ENCODE measurements at places on chromosomes 2 and 18. TPM values are rescaled to one million over a fixed set of nuclear protein-coding genes. Genes with fewer than 3 reads are reported as not detected.

Gene CYTIP
- total RNA-seq, result 0.82 TPM

Gene CUL3
- 52.7 TPM for total RNA-seq

Gene ANKRD29
- 0.58 TPM for total RNA-seq

Gene ARID5A
- 20.5 TPM for total RNA-seq

Gene ANKRD23
- 1.6 TPM for total RNA-seq

Gene ADGRF3
- total RNA-seq, result 0.58 TPM

Gene STPG4
- total RNA-seq, result not detected

Gene RGPD3
- 0.05 TPM for total RNA-seq

Gene CNDP1
- total RNA-seq, result not detected

Gene ZNF396
- 0.53 TPM for total RNA-seq

Gene STEAP3
- total RNA-seq, result 17.4 TPM

Gene ASB1
- total RNA-seq, result 16.7 TPM

Gene LRRC30
- total RNA-seq, result not detected

Gene DOK6
- total RNA-seq, result 1.2 TPM

Gene UGT1A7
- not detected for total RNA-seq

Gene MC5R
- total RNA-seq, result not detected

Gene SERPINB12
- not detected for total RNA-seq

Gene PFN4
- 2.7 TPM for total RNA-seq

Gene HTR2B
- 0.19 TPM for total RNA-seq

Gene PARD6G
- 5.4 TPM for total RNA-seq

Gene MAP3K19
- total RNA-seq, result not detected

Gene ZC3H6
- 2.5 TPM for total RNA-seq

Gene METTL21A
- total RNA-seq, result 22.5 TPM

Gene NCKAP5
- total RNA-seq, result 9.9 TPM

Gene SERPINB4
- not detected for total RNA-seq

Gene CFC1
- total RNA-seq, result not detected

Gene GATA6
- total RNA-seq, result 18.1 TPM

Gene TRAF3IP1
- 8.8 TPM for total RNA-seq

Gene PPP1R1C
- 0.93 TPM for total RNA-seq

Gene COBLL1
- total RNA-seq, result 9.0 TPM

Gene CABYR
- total RNA-seq, result 3.0 TPM

Gene RTP5
- total RNA-seq, result not detected

Gene SLC4A5
- total RNA-seq, result 0.18 TPM

Gene TTN
- total RNA-seq, result 0.41 TPM

Gene NOSTRIN
- 20.1 TPM for total RNA-seq

All from glomerular endothelial cell (primary cell).